Activated CD4-positive, alpha-beta T cell treated with anti-CD3 and anti-CD28 coated beads, Interleukin-2, amount 50 U/mL, for 1 hour (primary cell): ENCODE measurements at places on chromosomes 12 and 14.

- DNase-seq = no peak
Observed at GRCh38 chr12:75528272-75528671, 16.9 kb upstream of the KRR1 start.

- DNase-seq = no peak
Observed at GRCh38 chr12:25725931-25726330, 172.8 kb upstream of the LMNTD1 start.

DNA sequence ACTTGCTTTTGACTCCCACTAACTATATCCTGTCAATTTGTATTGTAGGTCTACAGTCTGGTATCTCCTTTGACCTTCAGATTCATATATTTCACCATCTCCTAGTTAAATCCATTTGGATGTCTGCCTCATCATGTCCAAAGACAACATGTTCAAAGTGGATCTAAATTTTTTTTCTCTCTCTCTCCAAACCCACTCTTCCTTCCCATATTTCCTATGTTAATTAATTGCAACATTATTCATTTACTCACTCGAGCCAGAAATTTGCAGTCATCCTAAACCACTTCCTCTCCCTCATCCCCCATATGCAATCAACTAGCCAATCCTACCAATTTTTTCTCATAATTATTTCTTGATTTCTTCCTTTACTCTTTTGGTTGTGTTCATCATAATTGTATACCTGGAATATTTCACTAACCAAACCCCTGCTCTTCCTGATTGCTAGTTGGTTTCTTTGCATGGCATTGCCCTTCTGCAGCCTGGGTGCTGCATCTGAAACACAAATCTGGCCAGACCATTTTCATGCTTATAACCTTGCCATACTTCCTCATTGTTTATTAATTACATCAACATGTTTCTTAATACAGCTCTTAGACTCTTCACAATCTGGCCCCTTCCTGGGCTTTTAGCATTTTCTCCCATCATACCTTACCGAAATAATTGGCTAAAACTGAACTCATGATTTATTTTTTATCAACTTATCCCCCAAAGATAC, 442.2 kb downstream of the ADAMTS20 start:
- DNase-seq = no peak

DNA sequence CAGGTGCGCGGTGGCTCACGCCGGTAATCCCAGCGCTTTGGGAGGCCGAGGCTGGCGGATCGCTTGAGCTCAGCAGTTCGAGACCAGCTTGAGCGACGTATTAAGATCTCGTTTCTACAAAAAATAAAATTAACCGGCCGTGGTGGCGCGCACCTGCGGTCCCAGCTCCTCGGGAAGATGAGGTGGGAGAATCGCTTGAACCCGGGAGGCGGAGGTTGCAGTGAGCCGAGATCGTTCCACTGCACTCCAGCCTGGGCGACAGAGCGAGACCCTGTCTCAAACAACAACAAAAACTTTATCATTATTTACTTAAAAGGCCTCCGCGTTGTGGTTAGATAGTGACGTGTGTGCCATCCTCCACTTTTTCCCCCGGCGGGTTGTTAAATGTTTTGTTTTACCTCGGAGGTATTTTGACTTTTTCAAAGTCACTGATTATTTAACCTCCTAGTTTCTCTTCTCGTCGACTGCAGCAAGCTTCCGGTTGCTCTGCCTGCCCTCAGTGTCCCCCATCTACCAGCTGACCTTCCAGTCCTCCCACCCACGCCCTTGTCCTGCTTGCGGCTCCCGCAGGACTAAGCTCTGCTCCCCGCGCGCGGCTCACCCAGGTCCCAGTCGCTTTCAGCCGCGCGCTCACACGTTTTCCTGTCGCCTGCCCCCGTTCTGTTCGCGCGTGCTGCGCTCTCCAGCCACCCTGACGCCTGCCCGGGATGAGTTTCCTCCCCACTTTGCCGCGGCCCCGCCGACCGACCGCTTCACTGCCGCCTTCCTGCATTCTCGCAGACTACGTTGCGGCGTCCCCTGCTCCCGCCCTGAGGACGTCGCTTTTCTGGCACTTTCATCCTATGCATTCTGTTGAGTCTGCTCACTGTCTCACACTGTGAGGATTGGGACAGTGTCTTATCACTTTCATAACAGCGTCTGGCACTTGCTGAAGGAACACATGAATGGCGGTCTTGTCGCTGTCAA, 1.2 kb upstream of the SCAF11 start:
- DNase-seq = peak; percentile 71
